ENCODE measurements at places on chromosomes 6 and 20.

- no peaks in the 10 kb centered on the region for H3K36me3 ChIP-seq
- no peak overlapping the region for H3K27ac ChIP-seq
- H3K4me3 ChIP-seq: no peak overlapping the region
- no peaks in the 10 kb centered on the region for H3K4me1 ChIP-seq
- H3K27me3 ChIP-seq: no peaks in the 10 kb centered on the region
Observed at GRCh38 chr6:145076115-145076841, 659.0 kb downstream of the EPM2A start.

GRCh38 chr6:13427316-13427715, 60.1 kb downstream of the GFOD1 start:
- peaks cover 92% of the 10 kb centered on the region for H3K4me1 ChIP-seq
- peak overlapping the region; percentile 94 for H3K27ac ChIP-seq
- H3K4me3 ChIP-seq: no peak overlapping the region
- H3K36me3 ChIP-seq: no peaks in the 10 kb centered on the region
- no peaks in the 10 kb centered on the region for H3K27me3 ChIP-seq

DNA sequence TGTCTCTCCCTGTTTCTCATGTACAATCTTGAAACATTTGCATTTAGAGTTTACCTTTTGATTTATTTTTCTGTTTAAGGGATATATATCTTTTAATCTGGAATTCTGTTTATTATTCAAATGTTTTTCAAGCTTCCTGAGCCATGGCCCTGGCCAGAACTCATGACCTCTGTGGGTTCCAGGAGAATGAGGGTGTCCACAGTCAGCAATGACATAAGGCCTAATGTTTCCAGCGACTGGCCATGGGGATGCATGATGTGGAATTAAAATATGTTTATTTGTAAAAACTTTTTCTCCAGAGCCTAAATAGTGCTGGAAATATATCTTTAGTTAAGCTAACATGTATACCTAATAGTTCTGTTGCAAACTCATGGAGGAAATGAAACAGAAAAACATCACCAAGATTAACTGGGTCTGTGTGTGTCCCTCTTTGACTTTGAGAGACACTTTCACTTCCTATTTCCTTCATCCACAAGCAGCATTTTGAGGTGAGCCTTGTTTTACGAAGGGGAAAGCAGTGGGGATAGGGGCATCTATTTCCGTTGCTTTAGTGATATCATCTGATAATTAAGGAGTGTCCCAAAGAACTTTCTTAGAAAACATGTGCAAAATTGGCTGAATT, 87.6 kb downstream of the SMOC2 start:
- H3K36me3 ChIP-seq: no peaks in the 10 kb centered on the region
- no peaks in the 10 kb centered on the region for H3K27me3 ChIP-seq
- H3K27ac ChIP-seq: no peak overlapping the region
- no peak overlapping the region for H3K4me3 ChIP-seq

DNA sequence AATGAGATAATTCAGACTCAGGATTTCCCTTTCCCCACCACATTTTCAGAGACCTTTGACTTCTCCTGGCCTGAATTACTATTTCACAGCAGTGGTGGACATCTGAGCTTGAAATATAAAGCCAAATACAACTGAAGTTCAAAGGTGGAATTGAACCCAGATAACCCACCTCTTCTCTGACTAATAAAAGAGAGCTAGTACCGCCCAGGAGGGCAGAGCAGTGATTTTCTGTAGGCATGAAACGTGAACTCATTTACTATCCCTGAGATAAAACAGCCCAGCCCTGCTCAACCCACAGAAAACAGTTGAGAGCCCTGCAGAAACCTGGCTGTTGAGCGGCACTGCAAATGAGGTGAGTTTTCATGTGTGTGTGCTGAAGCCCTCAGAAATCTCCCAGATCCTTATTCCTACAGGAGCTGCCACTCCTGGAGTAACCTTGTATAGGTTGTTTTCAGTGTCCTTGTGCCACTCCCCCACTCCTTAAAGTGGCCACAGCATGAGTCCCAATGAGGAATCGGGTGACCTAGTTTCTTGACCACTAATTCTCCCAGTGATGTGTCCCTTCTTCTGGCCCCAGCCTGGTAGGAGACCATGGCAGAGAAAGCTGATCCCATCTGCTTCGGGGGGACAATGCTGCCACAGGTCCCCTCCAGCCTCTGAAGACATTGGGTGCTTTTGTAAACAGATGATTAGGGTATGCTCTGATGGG, 99.2 kb downstream of the NOL4L start:
- H3K27me3 ChIP-seq: no peaks in the 10 kb centered on the region
- H3K4me3 ChIP-seq: no peak overlapping the region
- DNase-seq: no peak
- peaks cover 31% of the 10 kb centered on the region for H3K4me1 ChIP-seq
- peak overlapping the region; percentile 49 for H3K27ac ChIP-seq

DNA sequence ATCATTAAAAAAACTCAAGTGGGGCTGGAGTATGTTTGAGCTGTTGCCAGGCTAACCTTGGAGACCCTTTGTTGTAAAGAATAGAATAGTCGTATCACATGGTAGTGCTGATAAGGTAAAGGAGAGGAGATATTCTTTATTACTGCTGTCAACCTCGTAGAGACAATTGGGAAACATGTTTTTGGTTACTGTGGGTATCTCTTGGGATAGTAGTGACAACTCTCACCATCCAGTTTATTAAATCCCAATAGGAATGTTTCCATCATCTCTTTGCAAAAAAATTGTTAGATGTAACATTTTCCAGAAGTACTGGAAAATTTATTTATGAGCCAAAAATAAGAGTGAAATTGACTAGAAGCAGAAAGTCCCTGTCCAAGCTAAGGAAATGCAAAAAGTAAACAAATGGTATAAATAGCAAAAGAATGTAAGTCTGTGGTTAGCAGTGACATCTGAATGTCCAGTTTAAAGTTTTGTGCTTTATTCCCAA, 829.3 kb upstream of the CITED2 start:
- no peak overlapping the region for H3K27ac ChIP-seq
- H3K4me1 ChIP-seq: no peaks in the 10 kb centered on the region
- no peak for DNase-seq
- no peak overlapping the region for H3K4me3 ChIP-seq
- H3K36me3 ChIP-seq: no peaks in the 10 kb centered on the region

- DNase-seq: no peak
- H3K4me1 ChIP-seq: no peaks in the 10 kb centered on the region
- H3K36me3 ChIP-seq: peaks cover 4% of the 10 kb centered on the region
- H3K27me3 ChIP-seq: no peaks in the 10 kb centered on the region
- H3K4me3 ChIP-seq: no peak overlapping the region
Observed at GRCh38 chr6:83891586-83891985, 32.1 kb downstream of the CYB5R4 start.
